Tibial artery (tissue), 4 donors: ENCODE measurements at places on chromosomes 7 and 10.

DNA sequence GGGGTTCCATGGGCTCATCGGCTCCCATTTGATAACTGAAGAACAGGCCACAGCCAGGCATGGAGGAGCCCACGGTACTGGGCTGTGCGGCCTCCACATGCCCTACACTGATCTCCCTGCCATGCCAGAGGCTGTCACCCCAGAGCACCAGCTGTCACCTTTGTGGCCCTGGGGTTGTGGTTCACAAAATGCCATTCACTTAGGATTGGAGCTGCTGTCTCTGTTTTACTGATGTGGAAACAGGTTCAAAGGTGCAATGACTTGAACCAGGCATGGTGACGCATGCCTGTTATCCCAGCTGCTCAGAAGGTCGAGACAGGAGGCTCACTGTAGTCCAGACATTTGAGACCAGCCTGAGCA lies 4.3 kb upstream of the UPK3B start:
- no peak for DNase-seq
- no peaks in the 10 kb centered on the region for H3K27me3 ChIP-seq
- H3K4me3 ChIP-seq: no peak overlapping the region
- no peak overlapping the region for H3K27ac ChIP-seq
- H3K4me1 ChIP-seq: no peaks in the 10 kb centered on the region
- peaks cover 32% of the 10 kb centered on the region for H3K36me3 ChIP-seq

- no peaks in the 10 kb centered on the region for H3K4me1 ChIP-seq
- no peaks in the 10 kb centered on the region for H3K27me3 ChIP-seq
- DNase-seq: no peak
- no peak overlapping the region for H3K4me3 ChIP-seq
- H3K27ac ChIP-seq: no peak overlapping the region
These were observed 77.0 kb downstream of the ADCYAP1R1 start for GRCh38 chr7:31129067-31129466.

- H3K27me3 ChIP-seq: no peaks in the 10 kb centered on the region
- peak within 1 kb of the TSS; percentile 50 for H3K27ac ChIP-seq
- peaks cover 22% of the 10 kb centered on the region for H3K36me3 ChIP-seq
- H3K4me3 ChIP-seq: peak within 1 kb of the TSS; percentile 57
- DNase-seq: peak; percentile 60
These were observed at the start of gene NANOS1 for GRCh38 chr10:119029613-119030420. Gene NANOS1, plus strand, starts transcription at chr10:119029714. Its CDS starts 88 bp downstream, at chr10:119029802.

DNA sequence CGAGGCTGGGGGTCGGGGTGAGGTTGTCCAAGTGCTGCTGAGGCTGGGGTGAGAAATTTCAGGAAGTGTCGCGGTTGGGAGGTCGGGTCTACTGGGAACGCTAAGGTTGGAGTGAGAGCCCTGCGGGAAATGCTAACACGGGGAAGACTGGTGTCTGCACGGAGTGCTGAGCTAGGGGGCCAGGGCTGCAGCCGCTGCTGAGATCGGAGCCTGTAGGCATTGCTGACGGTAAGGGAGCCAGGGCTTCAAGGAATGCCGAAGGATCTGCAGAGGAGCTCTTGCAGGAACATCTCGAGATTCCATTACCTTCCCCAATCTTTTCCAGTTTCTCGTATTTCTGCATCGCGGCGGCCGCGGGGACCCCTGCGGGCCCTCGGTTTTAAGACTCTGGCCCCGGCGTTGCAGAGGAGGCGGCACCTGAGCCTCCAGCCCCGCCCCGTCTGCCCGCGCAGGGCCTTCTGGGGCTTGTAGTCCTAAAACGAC lies at the start of gene CDK5:
TSS of gene CDK5 (minus strand) at position 392 of the 483 bp plus-strand sequence. CDS start at position 343, 49 bp downstream.
- H3K27ac ChIP-seq: peak within 1 kb of the TSS; percentile 98
- DNase-seq: no peak

DNA sequence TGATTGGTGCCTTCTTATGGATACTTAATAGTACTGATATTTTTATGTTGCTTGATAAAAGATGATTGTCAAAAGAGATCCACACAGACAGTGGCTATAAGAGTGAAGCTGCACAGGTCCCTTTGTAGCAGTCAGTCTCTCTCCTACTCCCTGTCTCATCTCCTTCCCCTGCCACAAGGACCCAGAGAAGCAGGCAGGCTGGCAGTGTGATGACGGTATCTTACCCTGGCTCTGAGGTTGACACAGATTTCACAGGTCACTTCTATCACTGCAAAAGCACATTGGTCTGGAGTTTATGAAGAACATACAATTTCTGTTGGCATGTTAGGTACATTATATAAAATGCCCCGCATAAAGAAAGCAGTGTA lies 64.4 kb upstream of the AHR start:
- no peak for DNase-seq
- no peaks in the 10 kb centered on the region for H3K27me3 ChIP-seq
- H3K4me3 ChIP-seq: no peak overlapping the region
- peak overlapping the region; percentile 52 for H3K27ac ChIP-seq
- peaks cover 10% of the 10 kb centered on the region for H3K4me1 ChIP-seq
- no peaks in the 10 kb centered on the region for H3K36me3 ChIP-seq

GRCh38 chr10:117264782-117265181 lies 23.9 kb downstream of the SLC18A2 start:
- H3K4me1 ChIP-seq: no peaks in the 10 kb centered on the region
- no peak overlapping the region for H3K27ac ChIP-seq
- no peaks in the 10 kb centered on the region for H3K36me3 ChIP-seq
- H3K27me3 ChIP-seq: peaks cover 33% of the 10 kb centered on the region
- no peak for DNase-seq

GRCh38 chr10:128687408-128687807 lies 561.2 kb upstream of the MKI67 start:
- no peaks in the 10 kb centered on the region for H3K4me1 ChIP-seq
- H3K27me3 ChIP-seq: no peaks in the 10 kb centered on the region
- H3K4me3 ChIP-seq: no peak overlapping the region
- H3K36me3 ChIP-seq: no peaks in the 10 kb centered on the region

DNA sequence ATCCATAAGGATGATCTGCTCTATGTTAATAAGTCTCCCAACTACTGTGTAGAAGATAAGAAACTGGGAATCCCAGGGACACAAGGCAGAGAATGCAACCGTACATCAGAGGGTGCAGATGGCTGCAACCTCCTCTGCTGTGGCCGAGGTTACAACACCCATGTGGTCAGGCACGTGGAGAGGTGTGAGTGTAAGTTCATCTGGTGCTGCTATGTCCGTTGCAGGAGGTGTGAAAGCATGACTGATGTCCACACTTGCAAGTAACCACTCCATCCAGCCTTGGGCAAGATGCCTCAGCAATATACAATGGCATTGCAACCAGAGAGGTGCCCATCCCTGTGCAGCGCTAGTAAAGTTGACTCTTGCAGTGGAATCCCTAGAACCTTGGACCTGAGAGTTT lies 10.3 kb downstream of the WNT16 start:
- no peaks in the 10 kb centered on the region for H3K36me3 ChIP-seq
- no peak for DNase-seq
- peaks cover 18% of the 10 kb centered on the region for H3K27me3 ChIP-seq
- H3K27ac ChIP-seq: no peak overlapping the region

DNA sequence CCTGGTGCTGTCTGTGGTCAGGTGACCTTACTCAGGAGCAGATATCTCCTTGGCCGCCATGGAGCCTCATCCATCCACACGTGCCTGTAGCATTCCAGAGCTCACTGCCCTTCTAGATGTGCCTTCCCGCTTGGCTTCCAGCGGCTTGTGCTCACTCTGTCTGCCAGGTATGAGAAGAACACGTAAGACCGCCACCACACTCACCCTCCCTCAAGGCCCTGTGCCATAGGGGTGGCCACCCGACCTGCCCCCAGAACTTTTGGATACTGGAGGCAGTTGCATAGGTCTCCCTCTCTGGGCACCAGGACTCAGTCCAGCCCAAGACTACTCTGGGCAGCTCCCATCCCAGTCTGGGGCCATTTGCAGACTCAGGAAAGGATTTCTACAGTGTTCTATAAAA lies 4.1 kb downstream of the MARVELD1 start:
- H3K4me1 ChIP-seq: peaks cover 49% of the 10 kb centered on the region
- no peak overlapping the region for H3K4me3 ChIP-seq
- H3K36me3 ChIP-seq: peaks cover 20% of the 10 kb centered on the region
- DNase-seq: no peak

GRCh38 chr10:117311261-117311660 lies 64.0 kb downstream of the PDZD8 start:
- no peaks in the 10 kb centered on the region for H3K27me3 ChIP-seq
- no peak for DNase-seq
- H3K36me3 ChIP-seq: no peaks in the 10 kb centered on the region
- H3K4me3 ChIP-seq: no peak overlapping the region
- H3K27ac ChIP-seq: no peak overlapping the region

GRCh38 chr7:106774213-106774767 lies 90.8 kb upstream of the PIK3CG start:
- no peak overlapping the region for H3K4me3 ChIP-seq
- H3K4me1 ChIP-seq: no peaks in the 10 kb centered on the region
- no peak overlapping the region for H3K27ac ChIP-seq
- H3K27me3 ChIP-seq: no peaks in the 10 kb centered on the region

- peak overlapping the region; percentile 98 for H3K27ac ChIP-seq
- H3K27me3 ChIP-seq: peaks cover 3% of the 10 kb centered on the region
- peaks cover 35% of the 10 kb centered on the region for H3K4me1 ChIP-seq
- H3K4me3 ChIP-seq: peak overlapping the region; percentile 96
- no peaks in the 10 kb centered on the region for H3K36me3 ChIP-seq
These were observed 704 bp downstream of the ZNRF2 start for GRCh38 chr7:30285067-30285535.

GRCh38 chr7:132751244-132751647 lies 175.0 kb upstream of the PLXNA4 start:
- no peaks in the 10 kb centered on the region for H3K4me1 ChIP-seq
- H3K4me3 ChIP-seq: no peak overlapping the region
- DNase-seq: no peak
- no peaks in the 10 kb centered on the region for H3K36me3 ChIP-seq
- H3K27me3 ChIP-seq: peaks cover 11% of the 10 kb centered on the region
- H3K27ac ChIP-seq: no peak overlapping the region

- H3K27me3 ChIP-seq: no peaks in the 10 kb centered on the region
- peak overlapping the region; percentile 60 for H3K27ac ChIP-seq
- peak; percentile 64 for DNase-seq
- H3K4me1 ChIP-seq: no peaks in the 10 kb centered on the region
- H3K4me3 ChIP-seq: no peak overlapping the region
- no peaks in the 10 kb centered on the region for H3K36me3 ChIP-seq
These were observed 99.9 kb downstream of the MPP7 start for GRCh38 chr10:28202941-28203352.

GRCh38 chr7:150715293-150715692 lies 1.1 kb upstream of the GIMAP1 start:
- H3K27ac ChIP-seq: no peak overlapping the region
- no peaks in the 10 kb centered on the region for H3K36me3 ChIP-seq
- no peak for DNase-seq

DNA sequence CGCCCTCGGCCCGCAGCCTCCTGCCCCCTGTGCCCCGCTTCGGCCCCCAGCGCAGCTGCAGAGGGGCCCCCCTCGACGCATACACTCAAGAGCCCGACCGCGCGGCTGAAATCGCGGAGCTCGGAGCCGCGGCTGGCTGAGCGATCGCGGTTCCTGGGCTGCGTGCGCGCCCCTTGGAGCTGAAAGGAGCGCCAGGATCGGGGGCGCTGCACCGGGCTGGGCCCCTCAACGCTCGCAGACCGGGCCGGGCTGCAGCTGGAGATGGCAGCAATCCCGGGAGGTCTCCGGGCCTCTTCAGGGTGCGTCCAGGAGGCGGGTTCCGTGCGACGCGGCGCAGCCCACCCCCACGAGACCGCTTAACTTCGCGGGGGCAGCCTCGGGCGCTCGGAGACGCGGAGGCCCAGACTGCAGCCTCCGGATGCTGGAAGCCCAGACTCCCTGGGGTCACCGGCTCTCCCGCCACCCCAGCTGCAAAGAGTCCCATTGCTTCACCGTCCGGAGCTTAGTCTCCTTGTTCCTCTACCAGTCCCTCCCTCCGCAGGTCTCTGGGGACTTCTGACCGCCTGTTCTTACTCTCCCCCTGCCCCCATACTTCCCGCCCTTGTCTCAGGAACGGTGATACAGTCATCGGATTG lies 73.0 kb upstream of the LRRC4 start:
- peaks cover 4% of the 10 kb centered on the region for H3K4me1 ChIP-seq
- H3K4me3 ChIP-seq: peak overlapping the region; percentile 22
- no peaks in the 10 kb centered on the region for H3K36me3 ChIP-seq
- DNase-seq: no peak

DNA sequence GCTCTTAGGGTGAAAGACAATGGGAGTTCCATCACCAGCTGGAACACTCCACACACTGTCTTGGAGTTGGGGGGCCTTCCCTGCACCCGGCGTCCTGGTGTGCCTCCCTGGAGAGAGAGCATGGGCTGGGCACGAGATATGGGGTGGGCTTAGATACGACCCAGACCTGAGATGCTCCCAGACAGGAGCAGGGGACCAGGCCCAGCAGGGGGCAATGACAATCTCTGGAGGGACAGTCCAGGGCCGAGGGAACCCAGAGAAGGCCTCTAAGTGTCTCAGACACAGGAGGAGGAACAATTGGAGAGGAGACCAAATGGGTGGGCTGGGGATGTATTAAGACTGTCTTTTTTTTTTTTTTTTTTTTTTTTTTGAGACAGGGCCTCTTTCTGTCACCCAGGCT lies 40.0 kb downstream of the MYL10 start:
- no peak overlapping the region for H3K27ac ChIP-seq
- DNase-seq: no peak
- H3K4me1 ChIP-seq: no peaks in the 10 kb centered on the region
- H3K27me3 ChIP-seq: no peaks in the 10 kb centered on the region

- H3K4me1 ChIP-seq: no peaks in the 10 kb centered on the region
- H3K27me3 ChIP-seq: no peaks in the 10 kb centered on the region
- no peak for DNase-seq
- H3K4me3 ChIP-seq: no peak overlapping the region
- peak overlapping the region; percentile 70 for H3K27ac ChIP-seq
These were observed 60.5 kb downstream of the SEMA3C start for GRCh38 chr7:80858141-80858903.

- H3K27me3 ChIP-seq: no peaks in the 10 kb centered on the region
- no peak overlapping the region for H3K4me3 ChIP-seq
- DNase-seq: no peak
These were observed 62.6 kb downstream of the EXOC4 start for GRCh38 chr7:133315332-133316040.

DNA sequence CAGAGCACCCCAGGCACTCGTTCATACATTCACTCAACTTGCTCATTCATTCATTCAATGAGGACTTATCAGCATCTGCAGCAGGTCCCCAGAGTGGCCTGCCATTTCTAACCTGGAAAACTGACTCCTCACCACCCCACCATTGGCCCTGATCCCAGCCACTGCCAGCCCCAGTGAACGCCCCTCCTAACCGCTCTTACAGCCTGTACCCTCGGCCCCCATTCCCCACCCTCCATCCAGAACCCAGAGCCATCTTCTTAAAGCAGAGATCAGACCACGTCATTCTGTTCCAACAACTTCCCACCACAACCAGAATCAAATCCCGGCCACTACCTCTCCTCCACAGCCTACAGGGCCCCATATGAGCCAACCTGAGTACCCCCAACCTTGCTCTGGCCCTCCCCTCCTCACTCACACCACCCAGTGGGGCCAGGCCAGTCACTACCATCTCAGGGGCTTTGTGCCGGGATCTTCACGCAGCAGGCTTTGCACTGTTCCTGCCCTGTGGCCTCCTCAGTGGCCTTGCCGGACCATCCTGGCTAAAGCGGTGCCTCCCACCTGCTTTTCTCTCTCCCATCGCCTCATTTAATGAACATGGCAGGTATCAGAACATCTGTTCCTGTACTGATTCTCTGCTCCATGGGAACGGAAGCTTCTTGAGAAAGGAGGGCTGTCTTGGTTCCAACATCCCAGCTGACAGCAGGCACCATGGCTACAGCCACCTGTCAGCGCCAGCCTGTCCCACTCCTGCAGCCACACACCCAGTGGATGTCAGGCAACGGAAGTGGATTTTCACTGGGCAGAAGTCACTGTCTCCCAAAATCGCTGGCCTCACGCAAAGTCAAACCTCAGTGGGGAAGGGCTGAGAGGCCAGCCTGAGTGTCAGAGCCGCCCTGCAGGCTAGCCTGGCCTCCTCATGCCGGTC lies 45.4 kb downstream of the FAM53B start:
- DNase-seq: no peak
- peaks cover 16% of the 10 kb centered on the region for H3K36me3 ChIP-seq
- H3K27ac ChIP-seq: no peak overlapping the region
- H3K4me1 ChIP-seq: peaks cover 39% of the 10 kb centered on the region
- no peak overlapping the region for H3K4me3 ChIP-seq
